ENCODE measurements at places on chromosomes 5 and 9. TPM values are rescaled to one million over a fixed set of nuclear protein-coding genes. Genes with fewer than 3 reads are reported as not detected.
A peak's percentile ranks its signal among the peaks of the same experiment; 100 is the strongest.

Gene VCAN
- polyA plus RNA-seq = 366 TPM

Gene CCNO
- polyA plus RNA-seq = 10.0 TPM

Gene ADAMTS12
- polyA plus RNA-seq = 15.8 TPM

Gene LRRTM2
- polyA plus RNA-seq = 1.7 TPM

Gene SHOC1
- polyA plus RNA-seq = 0.92 TPM

Gene NUTM2G
- polyA plus RNA-seq = 1.3 TPM

Gene STOML2
- 144 TPM for polyA plus RNA-seq

Gene PHF24
- 0.13 TPM for polyA plus RNA-seq

Gene ALDOB
- polyA plus RNA-seq = 745 TPM

Gene SLC6A18
- 0.26 TPM for polyA plus RNA-seq

Gene MLANA
- 1.1 TPM for polyA plus RNA-seq

- DNase-seq = no peak
These were observed 6.5 kb upstream of the TBC1D9B start for GRCh38 chr5:179914032-179914755.

GRCh38 chr9:27110181-27110580, 1.2 kb downstream of the TEK start:
- no peak for DNase-seq

- no peak for DNase-seq
These were observed 9.2 kb downstream of the ANXA1 start for GRCh38 chr9:73160868-73161267.

GRCh38 chr5:18003784-18004183, 369.5 kb downstream of the TAF11L14 start:
- DNase-seq = no peak

DNA sequence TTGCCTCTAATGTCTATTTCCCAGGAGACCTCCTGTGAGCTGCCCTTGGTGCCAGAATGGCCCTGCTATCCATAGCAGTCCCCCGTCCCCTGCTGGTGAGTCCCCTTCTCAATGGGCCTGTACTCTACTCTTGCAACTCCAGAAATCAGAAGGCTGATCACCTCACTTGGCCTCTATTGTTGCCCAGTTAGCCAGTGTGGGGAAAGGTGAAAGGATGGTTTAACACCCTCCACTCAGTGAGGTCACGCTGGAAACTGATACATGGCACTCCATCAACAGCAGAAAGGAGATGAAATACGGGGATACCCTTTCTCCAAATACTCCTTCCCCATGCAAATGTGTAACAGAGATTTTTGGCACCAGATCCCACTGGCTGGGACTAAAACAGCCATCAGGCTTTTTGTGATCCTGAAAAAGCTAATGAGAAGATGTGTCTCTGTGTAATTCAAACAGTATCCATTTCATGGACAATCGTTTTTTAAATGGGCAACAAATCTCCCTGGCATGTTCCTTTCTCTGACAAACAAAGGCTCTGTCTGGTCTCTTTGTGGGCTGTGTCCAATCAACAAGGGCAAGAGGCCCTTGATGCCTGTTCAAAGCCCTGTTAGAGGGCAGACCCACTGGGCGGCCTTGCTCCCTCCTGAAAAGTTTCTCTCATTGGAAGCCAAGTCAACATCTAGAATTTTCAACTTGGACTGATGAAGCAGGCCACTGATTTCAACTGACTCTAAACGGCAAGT, 343.7 kb downstream of the SPOCK1 start:
- DNase-seq = peak; percentile 65

- DNase-seq = no peak
These were observed 443.6 kb downstream of the HCN1 start for GRCh38 chr5:45252541-45252940.

- no peak for DNase-seq
These were observed 171.8 kb downstream of the SEMA5A start for GRCh38 chr5:9374025-9374424.

DNA sequence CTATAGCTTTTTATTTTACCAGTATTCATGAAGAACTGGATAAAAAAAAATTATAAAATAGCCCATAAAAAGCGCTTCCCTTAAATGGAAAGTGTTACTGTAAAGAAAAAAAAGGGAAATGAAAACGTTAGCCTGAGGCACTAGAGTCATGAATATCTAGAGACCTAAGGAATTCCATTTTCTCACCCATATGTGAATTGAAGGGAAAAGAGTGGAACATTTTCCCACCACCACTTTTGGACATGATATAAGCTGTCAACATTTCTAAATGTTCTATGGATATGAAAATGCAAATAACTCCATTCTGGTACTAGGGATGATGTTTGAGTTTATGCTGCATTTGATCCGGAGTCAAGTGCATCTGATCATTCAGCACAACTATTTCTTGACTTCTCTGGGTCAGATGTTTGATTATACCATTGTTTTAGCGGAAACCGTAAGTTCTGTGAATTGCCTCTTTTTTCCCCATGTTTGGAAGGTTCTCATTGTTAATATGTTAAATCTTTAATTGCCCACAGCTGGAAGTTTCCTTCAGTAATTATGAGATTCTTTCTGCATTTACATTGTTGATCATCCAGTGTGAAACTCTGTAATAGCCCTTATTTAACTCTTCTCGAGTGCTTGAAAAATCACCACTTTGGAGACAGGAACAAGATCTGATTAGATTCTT, 467.4 kb upstream of the SEMA6A start:
- DNase-seq = no peak

DNA sequence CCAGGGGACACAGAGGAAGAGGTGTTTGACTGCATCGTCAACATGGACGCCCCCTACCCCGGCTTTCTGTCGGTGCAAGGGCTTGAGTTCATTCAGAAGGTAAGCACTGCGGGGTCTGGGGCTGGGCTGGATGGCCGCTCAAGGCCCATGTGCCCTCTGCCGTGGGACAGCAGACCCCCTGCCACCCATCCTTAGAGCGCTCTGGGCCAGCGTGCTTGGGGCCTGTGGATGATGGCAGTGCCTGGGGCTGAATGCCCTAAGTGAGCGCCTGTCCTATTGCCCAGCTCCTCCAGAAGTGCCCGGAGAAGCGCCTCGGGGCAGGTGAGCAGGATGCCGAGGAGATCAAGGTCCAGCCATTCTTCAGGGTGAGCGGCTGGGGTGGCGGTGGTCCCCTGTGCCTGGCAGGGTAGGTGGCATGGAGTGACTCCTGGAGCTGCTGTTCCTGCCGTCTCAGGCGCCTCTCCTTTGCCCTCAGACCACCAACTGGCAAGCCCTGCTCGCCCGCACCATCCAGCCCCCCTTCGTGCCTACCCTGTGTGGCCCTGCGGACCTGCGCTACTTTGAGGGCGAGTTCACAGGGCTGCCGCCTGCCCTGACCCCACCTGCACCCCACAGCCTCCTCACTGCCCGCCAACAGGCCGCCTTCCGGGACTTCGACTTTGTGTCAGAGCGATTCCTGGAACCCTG, 3.9 kb downstream of the ZDHHC12 start:
- DNase-seq = no peak

- no peak for DNase-seq
These were observed 64.9 kb downstream of the ZNF618 start for GRCh38 chr9:113941056-113941455.

- DNase-seq = no peak
These were observed 35.3 kb downstream of the APTX start for GRCh38 chr9:32965999-32966722.

DNA sequence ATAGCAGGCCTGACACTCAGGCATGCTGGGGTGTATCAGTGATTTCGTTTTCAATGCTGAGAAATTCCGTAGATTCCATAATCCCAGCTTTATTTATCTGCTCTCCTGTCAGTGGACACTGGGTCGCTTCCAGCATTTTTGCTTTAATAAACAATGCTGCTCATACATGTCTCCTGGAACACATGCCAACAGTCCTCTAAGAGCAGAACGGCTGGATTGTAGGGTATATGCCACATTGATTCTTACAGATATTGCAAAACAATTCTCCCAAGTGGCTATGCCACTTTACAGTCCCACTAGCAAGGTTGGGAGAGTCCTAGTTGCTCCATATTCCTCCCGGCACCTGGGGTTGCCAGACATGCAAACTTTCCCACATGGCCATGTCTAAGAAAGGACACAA, 81.9 kb downstream of the RAPGEF1 start:
- DNase-seq = no peak

GRCh38 chr9:81649475-81650240, 39.7 kb downstream of the TLE1 start:
- no peak for DNase-seq

Measured in renal pelvis (tissue), 12 donors.